Activated CD8-positive, alpha-beta memory T cell treated with anti-CD3 and anti-CD28 coated beads for 1 hour (primary cell): ENCODE measurements at places on chromosomes 13 and 19.

- DNase-seq: no peak
These were observed 97.5 kb downstream of the RGCC start for GRCh38 chr13:41554626-41555386.

GRCh38 chr13:77507931-77508776, 27.4 kb upstream of the SCEL start:
- no peak for DNase-seq

GRCh38 chr19:7355151-7355820, 6.5 kb downstream of the ARHGEF18 start:
- no peak for DNase-seq

- DNase-seq: no peak
These were observed 6.4 kb upstream of the PROZ start for GRCh38 chr13:113151745-113152690.

DNA sequence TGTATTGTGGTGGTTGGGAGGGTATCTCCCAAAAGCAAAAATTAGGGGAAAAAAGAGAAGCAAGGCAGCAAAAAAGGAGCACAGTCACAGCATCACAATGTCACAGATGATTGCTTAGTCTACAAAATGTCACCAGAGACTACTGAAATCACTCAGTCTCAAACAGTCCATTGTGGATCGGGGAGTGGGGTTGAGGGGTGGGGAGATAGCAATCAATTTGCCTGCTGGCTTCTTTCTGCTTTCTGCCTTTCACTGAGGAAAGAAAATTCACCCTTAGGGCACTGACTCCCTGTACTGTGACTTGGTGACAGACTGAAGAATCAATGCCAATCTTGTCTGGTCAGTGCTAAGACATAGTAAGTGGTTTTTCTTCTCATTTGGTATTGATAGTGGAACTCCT, 2127.1 kb upstream of the PCDH20 start:
- no peak for DNase-seq

DNA sequence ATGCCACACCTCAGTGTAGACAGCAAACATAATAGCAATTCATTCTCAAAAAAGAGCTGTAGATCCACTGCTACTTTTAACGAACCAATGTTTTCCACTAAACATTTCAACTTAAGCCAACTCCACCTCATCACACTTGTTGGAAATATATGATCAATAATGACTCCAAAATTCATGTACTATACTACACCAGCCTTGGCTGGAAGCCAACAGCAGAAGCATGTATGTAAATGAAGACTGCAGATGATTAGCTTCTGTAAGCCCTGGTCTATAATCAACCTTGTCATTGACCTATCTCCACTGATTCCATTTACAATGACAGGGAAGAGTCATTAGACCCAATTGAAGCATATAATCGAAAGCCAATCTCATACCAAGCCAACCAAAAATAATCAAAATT, 71.7 kb downstream of the STK24 start:
- no peak for DNase-seq
